ENCODE measurements at places on chromosomes 12 and 14. TPM values are rescaled to one million over a fixed set of nuclear protein-coding genes. Genes with fewer than 3 reads are reported as not detected.

The KLRK1 gene
- not detected for total RNA-seq

The PTPRB gene
- 147 TPM for total RNA-seq

The WIF1 gene
- not detected for total RNA-seq

The BCL2L14 gene
- total RNA-seq: not detected

The VWF gene
- 1,804 TPM for total RNA-seq

The TAS2R14 gene
- 5.5 TPM for total RNA-seq

The NXPH4 gene
- 2.5 TPM for total RNA-seq

The SLC16A7 gene
- total RNA-seq: 12.7 TPM

The DNAJC22 gene
- total RNA-seq: 0.48 TPM

The CD27 gene
- total RNA-seq: 0.53 TPM

The KRT8 gene
- 43.1 TPM for total RNA-seq

The DAAM1 gene
- total RNA-seq: 13.8 TPM

The PKP2 gene
- total RNA-seq: 1.5 TPM

The TDRD9 gene
- 0.10 TPM for total RNA-seq

The PIP4K2C gene
- 9.9 TPM for total RNA-seq

The MGP gene
- 9.1 TPM for total RNA-seq

The TSHR gene
- not detected for total RNA-seq

The FGD4 gene
- total RNA-seq: 18.8 TPM

Measured in glomerular endothelial cell (primary cell).